ENCODE measurements at places on chromosomes 5 and 9.

- DNase-seq, result peak; percentile 76
Observed at GRCh38 chr5:172683645-172684471, 42.8 kb downstream of the NEURL1B start.

GRCh38 chr9:77987081-77987656 lies 44.4 kb downstream of the GNAQ start:
- no peak for DNase-seq

DNA sequence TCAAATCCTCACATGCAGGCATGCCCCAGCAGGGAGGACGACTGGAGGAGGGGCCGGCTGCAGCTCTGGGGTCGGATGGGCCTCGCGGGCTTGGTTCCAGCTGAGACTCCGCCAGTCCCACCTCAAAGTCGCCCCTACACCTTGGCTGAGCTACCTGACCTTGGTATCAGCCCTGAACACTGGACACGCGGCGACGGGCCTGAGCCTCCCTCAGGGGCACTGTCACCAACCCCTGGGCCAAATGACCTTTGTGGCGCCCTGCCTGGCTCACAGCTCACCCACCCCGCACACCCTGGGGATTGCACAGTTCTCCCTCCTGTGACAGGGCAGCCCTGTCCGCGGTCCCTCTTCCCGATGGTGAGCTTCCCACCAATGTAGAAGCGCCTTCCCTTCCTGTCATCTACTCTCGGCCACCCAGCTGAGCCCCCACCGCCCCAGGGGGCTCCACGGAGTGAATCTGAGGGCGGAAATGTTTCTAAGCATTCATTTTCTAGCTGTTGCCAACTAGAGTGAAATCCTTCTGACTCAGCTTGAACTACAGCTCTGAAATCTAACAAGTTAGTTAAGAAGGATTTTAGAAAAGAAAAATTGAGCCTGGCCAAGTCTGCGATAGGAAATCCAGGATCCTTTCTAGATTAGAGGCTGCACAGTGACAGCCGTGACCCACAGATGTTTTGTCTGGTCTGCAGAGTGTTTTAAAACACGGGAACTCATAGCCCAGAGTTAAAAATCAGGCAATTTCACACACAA lies 138.9 kb upstream of the PHYKPL start:
- DNase-seq, result no peak

- DNase-seq, result no peak
Observed at GRCh38 chr9:104988539-104988938, 60.6 kb upstream of the ABCA1 start.

- DNase-seq, result no peak
Observed at GRCh38 chr9:113741886-113742854, 133.9 kb upstream of the ZNF618 start.

DNA sequence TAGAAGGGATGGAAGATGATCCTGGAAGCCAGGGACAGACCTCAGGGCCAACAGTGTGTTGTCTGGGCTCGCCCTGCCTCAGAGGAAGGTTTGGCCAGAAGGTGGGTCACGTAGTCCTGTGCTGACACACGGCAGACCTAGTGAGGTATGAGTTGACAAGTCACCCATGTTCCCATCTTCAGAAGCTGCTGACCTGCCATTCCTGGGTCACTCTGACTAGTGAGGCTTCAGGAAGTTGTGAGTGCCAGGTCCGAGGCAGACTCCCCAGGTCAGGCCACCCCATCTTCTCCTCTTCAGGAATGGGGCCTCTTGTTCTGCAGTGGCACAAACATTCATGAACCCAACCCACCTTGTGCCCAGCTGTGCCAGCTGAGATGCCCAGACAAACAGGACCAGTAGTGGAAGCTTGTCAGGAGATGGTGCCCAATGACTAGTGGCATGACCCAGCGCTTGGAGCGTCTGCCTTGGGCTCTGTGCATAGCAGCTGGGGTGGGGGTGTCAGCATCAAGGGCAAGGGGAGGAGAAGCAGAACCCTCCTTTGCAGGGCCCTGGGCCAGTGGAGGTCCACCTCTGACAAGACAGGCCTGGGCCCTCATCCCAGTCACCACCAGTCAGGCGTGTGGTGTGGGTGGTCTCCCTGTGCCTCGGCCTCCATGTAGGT lies 16.8 kb upstream of the ANGPTL2 start:
- DNase-seq, result no peak

GRCh38 chr5:110590187-110590586 lies 136.3 kb downstream of the TMEM232 start:
- DNase-seq, result no peak

DNA sequence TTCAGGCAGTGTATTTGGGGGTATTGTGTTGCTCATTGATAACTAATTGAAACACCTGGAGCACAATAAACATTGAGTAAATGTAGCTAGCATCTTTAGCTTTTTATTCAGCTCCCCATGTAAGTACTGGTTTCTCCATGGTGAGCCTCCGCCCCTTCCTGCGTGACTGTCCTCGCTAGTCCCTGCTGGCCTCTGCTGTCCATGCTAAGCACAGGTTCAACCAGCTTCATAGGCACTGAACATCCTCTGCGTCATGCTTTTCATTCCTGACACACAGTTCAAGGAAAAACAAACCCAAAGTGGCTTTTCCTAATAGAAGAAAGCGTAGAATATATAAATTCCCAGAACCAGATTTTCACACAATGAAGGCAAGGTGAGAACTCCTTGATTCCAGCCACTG lies 27.3 kb upstream of the DAP start:
- DNase-seq, result no peak

DNA sequence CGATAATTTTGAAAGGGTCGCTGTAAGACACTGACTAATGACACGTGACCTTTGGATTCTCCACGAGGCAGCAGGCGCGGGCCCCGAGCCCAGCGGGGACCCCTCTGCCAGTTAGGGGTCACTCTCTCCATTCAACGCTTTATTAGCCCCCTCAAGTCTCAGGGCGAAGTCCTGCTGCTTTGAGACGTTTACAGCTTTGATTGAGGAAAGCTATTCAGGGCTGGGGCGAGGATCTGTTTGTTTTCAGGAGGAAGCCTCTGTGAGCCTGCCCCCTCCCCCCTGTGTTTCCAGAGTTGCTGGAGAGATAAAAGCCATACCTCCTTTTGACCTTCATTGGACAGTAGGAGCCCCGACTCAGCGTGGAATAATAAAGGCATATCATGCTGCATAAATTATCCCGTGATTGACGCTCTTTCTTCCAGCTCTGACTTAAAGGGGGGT lies 31.4 kb upstream of the MSX2 start:
- DNase-seq, result no peak

DNA sequence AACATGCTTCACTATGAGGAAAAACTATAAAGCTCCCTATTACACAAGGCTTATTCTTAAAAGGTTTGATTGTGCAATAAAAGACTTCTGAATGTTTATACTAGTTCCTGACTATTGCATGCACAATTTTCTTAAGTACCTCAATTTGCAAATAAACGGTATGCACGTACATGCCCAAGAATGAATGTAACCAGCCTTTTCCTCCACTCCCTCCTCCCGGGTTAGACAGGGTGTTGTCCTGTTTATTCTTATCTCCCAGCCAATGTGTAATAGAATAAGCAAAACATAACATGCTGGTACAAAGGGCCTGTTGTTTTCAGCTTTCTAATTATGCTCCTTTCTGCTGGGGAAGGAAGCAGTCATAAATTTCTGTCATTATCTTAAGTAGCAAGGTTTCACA lies 79.1 kb downstream of the AOPEP start:
- no peak for DNase-seq

DNA sequence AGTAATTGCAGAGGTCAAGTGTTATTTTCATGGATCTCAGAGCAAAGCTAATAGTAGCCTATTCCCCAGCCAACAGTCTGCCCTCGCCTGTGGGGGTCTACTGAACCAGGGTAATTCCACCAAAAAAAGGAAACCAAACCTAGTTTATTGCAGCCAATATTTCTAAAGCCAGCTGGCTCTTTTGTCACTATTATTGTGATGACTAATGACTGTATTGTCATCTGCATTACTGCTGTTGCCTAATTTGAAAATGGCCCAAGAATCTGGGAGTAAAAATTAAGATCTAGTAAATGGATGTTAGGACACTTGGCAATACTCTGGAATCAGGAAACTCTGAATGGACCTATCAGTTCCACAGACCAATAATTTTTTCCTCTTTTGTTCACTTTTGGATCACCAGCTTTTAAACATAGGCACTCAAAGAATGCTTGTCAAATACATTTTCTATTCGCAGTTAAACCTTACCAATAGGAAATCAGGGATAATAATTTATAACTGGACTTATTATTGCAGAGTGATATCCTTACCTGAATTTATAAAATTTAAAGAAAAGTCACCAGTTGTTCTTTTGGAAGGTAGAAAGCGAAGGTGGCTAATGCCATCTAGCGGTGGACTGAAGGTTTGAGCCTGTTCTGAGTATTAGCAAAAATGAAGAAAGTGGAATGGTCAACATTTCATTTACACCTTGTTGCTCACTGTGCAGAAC lies 69.2 kb downstream of the SYK start:
- peak; percentile 25 for DNase-seq

GRCh38 chr5:129672006-129672405 lies 75.9 kb upstream of the MINAR2 start:
- DNase-seq, result no peak

- no peak for DNase-seq
Observed at GRCh38 chr9:109880276-109881169, 100.5 kb downstream of the PALM2AKAP2 start.

DNA sequence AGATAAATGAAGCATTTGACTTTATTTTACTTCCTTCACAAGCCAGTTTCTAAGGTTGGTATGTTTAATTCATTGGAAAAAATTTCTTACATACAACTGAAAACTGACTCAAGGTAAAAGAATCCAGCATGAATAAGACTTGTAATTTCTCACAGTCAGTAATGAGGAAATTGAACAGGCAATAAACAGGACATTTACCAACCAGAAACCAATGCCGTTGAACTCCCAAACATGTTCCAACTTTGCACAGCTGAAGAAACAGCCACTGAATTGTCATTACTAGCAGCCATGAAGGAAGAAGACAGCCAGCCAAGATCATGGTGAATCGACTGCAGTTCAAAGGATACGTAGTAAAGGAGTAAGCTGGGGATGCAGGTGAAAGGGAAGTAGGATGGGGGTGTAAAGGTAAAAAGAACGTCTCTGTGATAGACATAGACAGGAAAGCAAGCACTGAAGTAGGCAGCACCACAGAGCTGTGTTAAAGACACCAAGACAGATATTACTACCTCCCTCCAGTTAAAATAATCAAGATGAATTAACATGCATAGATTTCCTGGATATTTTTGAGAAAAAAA lies 21.3 kb upstream of the SLC12A2 start:
- DNase-seq, result no peak

GRCh38 chr9:121439711-121440664 lies 59.7 kb downstream of the GGTA1 start:
- DNase-seq, result no peak

DNA sequence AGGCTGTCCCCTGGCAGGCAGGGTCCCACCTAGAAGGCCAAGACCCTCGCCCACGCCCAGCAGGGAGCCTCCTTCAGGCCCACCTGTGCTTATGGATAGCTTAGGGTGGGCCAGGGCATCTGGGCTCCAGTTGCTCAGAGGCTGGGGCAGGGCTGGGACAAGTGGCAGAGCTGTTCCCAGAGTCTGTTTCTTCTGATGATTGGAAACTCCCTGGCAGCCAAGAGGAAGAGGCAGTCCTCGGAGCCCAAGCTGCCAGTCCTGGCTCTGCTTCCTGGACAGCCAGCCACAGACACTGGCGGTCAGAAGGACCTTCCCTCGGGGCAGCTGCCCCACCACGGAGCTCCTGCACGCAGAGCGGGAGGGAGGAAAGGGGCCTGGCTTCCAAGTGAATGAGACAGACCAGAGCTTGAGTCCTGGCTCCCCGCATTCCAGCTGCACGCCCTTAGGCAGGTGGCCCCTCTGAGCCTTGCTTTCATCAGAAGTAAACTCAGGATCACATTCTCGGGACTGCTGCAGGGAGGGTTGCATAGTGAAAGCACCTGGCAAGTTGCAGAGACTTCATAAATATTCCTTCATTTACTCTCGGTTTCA lies 37.9 kb upstream of the GABRP start:
- DNase-seq, result no peak

- DNase-seq, result no peak
Observed at GRCh38 chr9:13443346-13444244, 164.1 kb upstream of the MPDZ start.

DNA sequence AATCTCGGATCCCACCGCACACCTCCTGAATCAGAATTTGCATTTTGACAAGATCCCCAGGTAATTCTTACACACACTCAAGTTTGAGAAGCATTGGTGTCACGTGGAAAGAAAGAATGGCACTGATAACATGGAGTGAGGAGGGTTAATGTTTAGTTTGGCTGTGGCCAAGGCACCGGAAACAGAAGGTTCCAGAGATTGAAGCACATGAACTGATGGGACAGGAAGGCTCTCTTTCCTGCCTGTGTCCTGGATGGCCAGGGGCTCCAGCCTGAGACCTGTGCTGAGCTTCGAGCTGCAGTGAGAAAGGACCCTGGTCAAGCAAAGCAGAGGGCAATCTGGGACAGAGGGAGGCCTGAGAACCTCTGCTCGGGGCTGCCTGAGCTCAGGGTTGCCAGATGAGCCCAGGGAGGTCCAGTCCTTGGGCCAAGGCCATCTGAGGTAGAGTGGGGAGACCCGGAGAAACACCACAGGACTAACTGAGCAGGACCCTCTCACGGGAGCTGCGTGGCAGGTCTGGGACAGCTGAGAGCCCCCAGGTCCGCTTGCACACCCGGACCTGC lies 27.3 kb downstream of the AFAP1L1 start:
- DNase-seq, result no peak

DNA sequence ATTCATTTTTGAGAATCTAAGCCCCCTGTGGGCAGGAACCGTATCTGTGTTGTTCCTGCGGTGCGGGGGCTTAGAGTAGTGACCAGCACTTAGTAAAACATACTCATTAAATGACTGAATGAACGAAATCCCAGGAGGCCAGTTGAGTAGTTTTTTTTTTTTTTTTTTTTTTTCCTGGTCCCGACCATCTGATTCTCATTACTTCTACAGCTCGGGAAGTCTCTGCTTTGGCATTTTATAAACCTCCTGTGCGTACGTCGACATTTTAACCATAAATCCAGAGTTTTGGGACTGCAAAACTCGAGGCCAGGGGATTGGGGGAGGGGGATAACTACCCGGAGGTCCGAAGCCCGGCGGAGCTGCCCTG lies 31.5 kb upstream of the SPRY4 start:
- DNase-seq, result no peak

GRCh38 chr5:40551496-40552491 lies 127.9 kb upstream of the PTGER4 start:
- no peak for DNase-seq

DNA sequence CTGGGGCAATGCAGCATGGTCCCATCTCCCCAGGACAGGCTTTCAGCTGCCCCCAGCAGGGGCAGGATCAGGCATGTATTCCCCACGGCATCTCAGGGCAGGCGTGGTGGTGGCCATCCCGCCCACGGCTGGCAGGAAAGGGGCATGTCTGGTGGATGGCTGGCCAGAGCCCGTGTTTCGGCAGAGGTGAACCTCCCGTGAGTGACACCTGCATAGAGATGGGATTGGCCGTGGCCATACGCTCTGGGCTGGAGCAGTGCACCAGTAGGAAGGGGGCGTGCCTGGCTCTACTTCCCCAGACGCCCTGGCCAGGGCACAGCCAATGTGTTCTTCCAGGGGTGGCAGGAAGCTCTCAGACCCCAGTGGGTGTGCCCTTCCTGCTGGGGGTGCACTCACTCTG lies 139.1 kb downstream of the ZNF354C start:
- DNase-seq, result no peak

Measured in stimulated activated CD4-positive, alpha-beta T cell treated with anti-CD3 and anti-CD28 coated beads, Interleukin-4, amount 100 ng/mL, for 1 hour (primary cell).